ENCODE measurements at places on chromosomes 11 and 22. TPM values are rescaled to one million over a fixed set of nuclear protein-coding genes. Genes with fewer than 3 reads are reported as not detected.

GRCh38 chr11:28447226-28447625 is 339.0 kb downstream of the METTL15 start:
- DNase-seq: no peak

- no peak for DNase-seq
Measured at GRCh38 chr11:121547574-121547973, 94.8 kb upstream of the SORL1-AS1 start.

GRCh38 chr11:46949297-46949696 is 12.7 kb downstream of the CSTPP1 start:
- DNase-seq: no peak

- no peak for DNase-seq
Measured at GRCh38 chr11:64998141-64998540, 1.4 kb upstream of the BATF2 start.

DNA sequence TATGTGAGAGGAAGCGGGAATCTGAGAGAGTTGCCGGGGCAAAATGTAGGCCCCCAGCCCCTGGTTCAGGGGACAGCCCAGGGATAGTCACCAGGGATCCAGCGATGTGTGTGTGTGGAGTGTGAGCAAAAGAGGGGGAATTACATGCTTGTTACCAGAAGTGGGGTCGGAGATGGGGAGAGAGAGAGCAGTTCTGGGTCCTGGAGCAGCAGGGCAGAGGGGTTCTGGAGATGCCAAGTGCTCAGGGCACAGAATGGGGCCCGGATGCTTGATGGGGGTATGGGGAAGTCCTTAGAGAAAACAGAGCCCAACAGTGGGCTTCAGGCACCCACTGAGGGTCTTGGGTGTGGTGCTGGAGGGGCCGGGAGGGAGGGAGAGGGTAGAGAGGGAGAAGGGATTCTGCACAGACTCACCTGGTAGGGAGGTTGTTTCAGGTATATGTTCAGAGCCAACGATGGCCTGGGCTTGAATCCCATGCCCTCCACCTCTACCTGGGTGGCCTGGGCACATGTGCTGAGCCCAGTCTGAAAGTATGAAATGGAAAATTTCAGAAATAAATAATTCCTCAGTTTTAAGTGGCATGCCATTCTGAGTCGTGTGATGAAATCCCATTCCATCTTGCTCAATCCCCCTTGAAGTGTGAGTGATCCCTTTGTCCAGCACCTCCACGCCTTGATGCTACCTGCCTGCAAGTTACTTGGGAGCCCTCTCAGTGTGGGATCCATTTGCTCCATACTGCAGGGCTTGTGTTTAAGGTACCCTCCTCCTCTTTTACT is 12.4 kb downstream of the SMIM38 start:
- no peak for DNase-seq

GRCh38 chr11:26470992-26471391 is 101.1 kb downstream of the MUC15 start:
- no peak for DNase-seq

GRCh38 chr11:93528757-93529645 is 14.2 kb downstream of the SMCO4 start:
- no peak for DNase-seq

- no peak for DNase-seq
Measured at GRCh38 chr22:39497429-39497828, 4.7 kb upstream of the MIEF1 start.

- no peak for DNase-seq
Measured at GRCh38 chr11:127485541-127485940, 485.0 kb upstream of the KIRREL3 start.

- no peak for DNase-seq
Measured at GRCh38 chr22:39317775-39318506, 1.5 kb downstream of the RPL3 start.

GRCh38 chr11:68257477-68258362 is 14.1 kb downstream of the C11orf24 start:
- DNase-seq: peak; percentile 95

GRCh38 chr11:107769189-107769588 is 57.3 kb upstream of the SLN start:
- DNase-seq: no peak

DNA sequence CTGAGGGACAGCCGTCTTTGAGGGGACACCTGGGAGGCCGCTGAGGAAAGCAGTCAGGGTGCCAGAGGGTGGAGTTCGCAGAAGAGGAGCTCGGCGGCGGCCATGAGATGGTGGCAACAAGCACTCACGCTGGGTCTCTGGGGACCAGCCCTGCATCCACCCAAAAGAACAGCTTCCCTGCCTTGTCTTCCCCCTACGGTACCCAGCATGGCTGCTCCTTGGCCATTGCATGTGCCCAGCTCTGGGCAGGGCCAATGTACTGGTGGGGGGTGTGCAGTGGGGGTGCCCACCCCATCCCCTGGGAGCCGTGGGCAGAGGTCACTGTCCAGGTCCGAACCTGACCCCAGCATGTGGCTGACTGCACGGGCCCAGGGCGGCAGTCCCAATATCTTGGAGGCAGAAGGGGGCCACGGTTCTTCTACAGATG is 42.3 kb downstream of the OSBPL5 start:
- DNase-seq: peak; percentile 33

The SLC5A4 gene
- total RNA-seq: not detected

The APLNR gene
- total RNA-seq: 1.4 TPM

The FXYD6 gene
- 32.8 TPM for total RNA-seq

The LDHAL6A gene
- not detected for total RNA-seq

The UPK3A gene
- total RNA-seq: 0.41 TPM

The SLC22A25 gene
- 0.18 TPM for total RNA-seq

The DBX1 gene
- total RNA-seq: 1.8 TPM

The NEFH gene
- 2.0 TPM for total RNA-seq

Measured in H7 (cell line).